ENCODE measurements at places on chromosomes 2 and 18. TPM values are rescaled to one million over a fixed set of nuclear protein-coding genes. Genes with fewer than 3 reads are reported as not detected.

ATP6V1B1 gene
- not detected for total RNA-seq

RAX gene
- not detected for total RNA-seq

PASK gene
- total RNA-seq: 3.4 TPM

IL1RL2 gene
- total RNA-seq: 0.30 TPM

KCNG2 gene
- total RNA-seq: not detected
